Activated T-cell treated with anti-CD3 and anti-CD28 coated beads, Interleukin-2, amount 50 U/mL, for 72 hours (primary cell): ENCODE measurements at places on chromosomes 6 and 20.

GRCh38 chr20:25116739-25117458, 35.0 kb upstream of the VSX1 start:
- DNase-seq = no peak

GRCh38 chr20:19806806-19807190, 48.7 kb downstream of the RIN2 start:
- DNase-seq = no peak

GRCh38 chr20:21513881-21514540, at the start of gene NKX2-2:
TSS of gene NKX2-2 (minus strand) at chr20:21514064. CDS start at chr20:21513669, 395 bp downstream.
- DNase-seq = no peak

DNA sequence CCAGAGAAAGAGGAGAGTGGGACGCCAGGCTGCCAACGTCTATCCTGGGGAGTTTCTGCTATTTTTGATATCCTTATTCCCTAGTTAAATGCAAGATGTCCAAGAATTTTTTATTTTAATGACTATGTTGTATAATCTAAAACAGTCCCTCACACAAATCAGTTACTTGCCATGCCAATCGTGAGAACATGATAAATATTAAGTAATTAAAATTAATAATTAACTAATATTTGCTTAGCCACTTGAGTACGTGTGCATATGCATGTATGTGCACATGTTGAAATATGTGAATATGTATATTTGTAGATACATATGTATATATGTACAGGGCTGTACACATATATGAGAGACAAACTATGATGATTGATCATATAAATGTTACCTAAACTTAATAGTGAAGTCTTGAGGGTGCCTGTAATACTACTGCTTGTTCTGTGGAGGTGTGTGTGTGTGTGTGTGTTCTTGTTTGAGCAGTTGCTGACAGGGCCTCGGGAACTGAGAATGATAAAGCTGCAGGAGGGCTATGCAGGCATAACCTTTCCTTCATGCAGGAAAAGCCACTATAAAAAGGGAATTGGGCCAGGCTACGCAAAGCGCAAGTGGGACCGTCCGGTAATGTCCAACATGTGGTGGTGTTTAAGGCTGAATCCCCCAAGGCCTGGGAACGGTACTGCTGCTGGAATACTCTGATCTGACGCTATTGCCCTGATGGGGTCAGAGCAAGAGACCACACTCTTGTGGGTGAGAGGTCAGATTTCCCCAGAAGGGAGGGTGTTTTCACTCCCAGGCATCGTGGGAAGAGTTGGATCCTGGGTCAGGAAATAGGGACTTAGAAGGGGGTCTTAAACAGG, 148.3 kb upstream of the TBX18 start:
- DNase-seq = no peak

DNA sequence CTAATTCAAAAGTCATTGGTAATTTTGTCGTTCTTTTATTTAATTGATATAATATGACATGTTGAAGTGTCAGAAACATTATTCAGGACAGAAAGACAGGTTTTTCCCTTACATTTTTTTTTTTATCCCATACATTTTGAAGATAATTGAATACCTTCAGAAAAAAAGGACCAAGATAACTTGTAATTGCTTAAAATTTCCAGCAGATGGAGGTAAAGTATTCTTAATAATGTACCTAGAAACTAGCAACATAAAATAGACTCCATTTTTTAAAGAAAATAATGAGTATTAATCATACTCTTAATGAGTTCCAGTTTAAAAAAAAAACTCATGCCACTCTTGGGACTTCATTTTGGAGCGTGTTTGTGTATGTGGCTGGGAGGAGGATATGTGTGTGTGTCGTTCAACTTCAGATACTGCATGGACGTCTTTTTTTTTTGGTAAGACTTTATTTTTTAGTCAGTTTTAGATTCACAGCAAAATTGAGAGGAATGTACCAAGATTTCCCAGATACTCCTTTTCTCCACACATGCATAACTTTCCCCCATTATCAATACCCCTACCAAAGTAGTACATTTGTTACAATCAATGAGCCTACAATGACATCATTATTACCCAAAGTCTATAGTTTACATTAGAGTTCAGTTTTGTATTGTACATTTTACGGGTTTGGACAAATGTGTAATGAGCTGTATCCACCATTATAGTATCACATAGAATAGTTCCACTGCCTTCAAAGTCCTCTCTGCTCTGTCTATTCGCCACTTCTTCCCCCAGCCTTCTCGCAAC, 79.4 kb downstream of the ROS1 start:
- no peak for DNase-seq

DNA sequence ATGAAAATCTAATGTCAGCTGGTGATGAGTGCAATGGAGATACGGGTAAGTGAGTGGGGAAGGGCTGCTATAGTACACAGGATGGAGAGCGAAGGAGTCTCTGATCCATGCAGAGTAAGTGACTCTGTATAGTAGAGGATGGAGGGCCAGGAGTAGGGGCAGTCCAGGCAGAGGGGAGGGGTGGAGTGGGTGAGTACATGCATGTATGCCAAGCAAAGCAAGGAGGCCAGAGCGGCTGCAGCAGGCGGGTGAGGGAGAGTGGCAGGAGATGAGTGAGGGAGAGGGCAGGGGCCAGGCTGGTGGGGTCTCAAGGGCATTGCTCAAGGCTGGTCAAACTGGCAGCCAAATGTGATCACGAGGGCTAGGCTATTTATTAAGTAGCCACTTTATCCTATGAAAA, 94.0 kb downstream of the PREP start:
- DNase-seq = no peak
